ENCODE measurements at places on chromosomes 5 and 9.

DNA sequence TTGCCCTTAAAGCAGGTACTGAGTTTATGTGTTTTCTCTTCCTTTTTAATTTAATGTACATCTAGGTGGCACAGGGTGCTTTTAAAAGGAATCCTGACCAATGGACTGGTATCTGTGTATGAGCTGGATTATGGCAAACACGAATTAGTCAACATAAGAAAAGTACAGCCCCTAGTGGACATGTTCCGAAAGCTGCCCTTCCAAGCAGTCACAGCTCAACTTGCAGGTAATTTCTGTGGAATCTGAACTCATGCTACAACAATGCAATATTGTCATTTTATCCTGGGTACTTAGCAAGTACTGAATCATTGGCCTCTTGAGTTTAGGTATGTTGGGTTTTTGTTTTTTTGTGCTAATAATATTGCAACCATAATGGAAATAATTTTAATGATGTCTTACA lies 14.4 kb upstream of the TMOD1 start:
- no peak for DNase-seq

DNA sequence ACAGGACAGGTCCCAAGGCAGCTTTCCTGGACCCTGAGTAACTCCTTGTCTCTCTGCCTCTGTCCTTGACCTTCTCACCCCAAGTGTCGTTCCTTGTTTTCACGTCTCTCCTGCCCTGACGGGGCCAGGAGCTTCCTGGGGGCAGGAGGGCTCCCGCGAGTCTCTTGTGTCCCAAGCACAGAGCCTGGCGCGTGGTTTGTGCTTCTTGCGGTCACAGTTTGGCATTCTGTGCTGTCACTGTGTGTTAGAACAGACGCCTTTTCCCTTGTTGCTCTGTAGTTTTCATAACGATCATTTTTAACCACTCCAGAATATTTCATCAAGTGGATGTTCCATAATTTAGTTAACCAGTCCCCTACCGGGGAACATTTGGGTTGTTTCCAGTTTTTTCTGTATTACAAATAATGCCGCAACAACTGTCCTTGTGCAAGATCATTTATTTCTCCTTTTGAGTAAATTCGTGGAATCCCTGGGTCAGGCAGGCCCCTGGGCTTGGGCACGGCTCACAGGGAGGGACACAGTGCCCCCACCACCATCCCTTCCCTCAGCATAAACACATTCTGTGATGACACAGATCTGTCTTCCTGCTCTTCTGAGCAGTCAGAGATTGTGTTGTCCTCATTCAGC lies 71.9 kb downstream of the TSPAN17 start:
- no peak for DNase-seq

- no peak for DNase-seq
Measured at GRCh38 chr5:138870611-138871010, 4.5 kb downstream of the LRRTM2 start.

DNA sequence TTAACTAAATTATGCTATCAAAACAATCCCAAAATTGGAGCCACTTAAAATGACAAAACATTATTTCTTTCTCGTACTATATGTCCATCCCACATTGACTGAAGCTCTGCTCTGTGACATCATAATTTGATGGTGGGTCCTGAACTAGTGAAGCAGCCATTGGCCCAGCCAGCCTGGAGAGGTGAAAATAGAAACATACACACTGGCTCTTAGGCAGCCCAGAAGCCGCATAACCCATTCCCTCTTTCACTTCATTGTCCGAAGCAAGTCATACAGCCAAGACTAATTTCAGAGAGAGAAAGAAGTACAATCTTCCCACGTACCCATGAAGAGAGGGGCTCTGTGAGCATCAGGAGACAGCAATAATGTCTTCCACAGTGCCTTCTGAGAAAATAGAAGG lies 342.5 kb downstream of the NFIB start:
- DNase-seq: no peak

GRCh38 chr9:93406371-93406770 lies 45.1 kb upstream of the FAM120A start:
- no peak for DNase-seq

- no peak for DNase-seq
Measured at GRCh38 chr5:62786099-62786498, 207.5 kb downstream of the LRRC70 start.

- no peak for DNase-seq
Measured at GRCh38 chr5:178899289-178899688, 3.6 kb downstream of the ZFP2 start.

DNA sequence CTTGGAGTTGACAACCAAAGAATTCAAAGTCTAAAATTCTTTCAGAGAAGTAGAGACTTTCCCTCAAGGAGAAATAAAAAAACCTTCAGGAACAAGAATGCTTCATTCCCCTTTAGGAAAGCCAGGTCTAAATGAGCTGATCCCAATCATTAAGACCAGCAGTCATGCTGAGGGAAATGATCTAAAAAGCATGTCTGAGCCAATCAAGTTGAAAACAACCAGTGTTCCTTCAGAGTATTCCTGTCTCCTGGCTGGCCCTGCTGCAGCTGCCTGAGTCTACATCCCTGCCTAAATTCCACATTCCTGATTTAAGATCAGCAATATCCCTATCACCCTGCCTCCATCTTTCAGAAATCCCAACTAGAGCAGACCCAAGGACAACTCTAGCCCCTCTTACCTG lies 244.5 kb downstream of the PLK2 start:
- DNase-seq: no peak

DNA sequence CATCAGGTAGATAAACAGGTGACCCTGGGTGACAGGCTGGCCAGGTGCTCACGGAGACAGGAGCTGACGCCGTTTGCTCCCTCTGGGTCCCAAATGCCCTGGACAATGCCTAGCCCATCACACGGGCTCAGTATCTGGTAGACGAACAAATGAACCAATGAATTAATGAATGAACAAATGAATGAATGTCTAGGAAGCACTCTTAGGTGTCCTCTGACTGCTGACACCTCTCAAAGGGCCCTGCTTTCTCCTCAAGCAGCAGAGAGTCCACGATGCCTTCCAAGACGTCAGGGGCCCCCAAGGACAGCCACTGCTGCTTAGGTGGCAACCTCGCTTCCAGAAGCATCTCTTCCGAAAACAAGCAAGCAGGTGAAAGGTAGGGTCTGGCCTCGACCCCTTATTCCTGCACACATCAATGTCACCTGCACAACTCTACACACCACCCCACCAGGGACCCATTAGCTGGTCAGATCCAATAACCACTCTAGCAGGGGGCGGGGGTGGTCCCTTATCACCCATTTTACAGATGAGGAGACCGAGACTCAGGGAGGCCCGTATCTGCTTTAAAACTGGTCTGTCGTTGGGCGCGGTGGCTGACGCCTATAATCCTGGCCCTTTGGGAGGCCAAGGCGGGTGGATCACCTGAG lies 45.2 kb downstream of the VAV2 start:
- no peak for DNase-seq

- DNase-seq: no peak
Measured at GRCh38 chr5:71932655-71933338, 174.5 kb upstream of the MAP1B start.

- no peak for DNase-seq
Measured at GRCh38 chr5:121315786-121316185, 535.9 kb upstream of the FTMT start.

- no peak for DNase-seq
Measured at GRCh38 chr5:88740604-88741185, 142.3 kb downstream of the MEF2C start.

DNA sequence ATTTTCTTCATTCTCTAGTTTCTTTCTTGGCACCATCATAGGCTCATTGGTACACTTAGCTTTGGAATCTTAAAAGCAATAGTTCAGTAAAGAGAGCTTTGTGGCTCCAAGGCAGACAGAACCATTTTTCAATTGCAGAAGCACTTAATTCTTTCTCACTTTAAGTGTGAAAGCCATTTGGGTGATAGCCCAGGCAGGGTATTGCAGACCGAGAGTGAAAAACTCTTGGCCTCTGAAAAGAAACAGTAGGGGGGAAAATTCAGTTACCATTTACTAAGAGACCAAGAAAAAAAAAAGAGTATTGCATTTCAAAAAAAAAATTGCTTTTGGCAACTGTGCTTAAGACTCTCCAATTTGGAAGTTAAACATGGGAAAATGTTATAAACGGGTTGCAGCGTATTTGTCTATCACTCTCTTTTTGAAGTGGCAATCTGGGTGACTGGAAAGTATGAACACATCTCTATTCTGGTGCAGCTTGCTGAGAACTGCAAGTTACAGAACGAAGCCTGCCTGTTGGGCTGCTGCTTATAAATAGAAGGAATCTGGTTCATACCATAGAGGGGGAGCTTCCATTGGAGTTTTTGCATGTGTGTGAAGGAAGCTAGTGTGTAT lies 170.5 kb downstream of the TLE4 start:
- DNase-seq: no peak

DNA sequence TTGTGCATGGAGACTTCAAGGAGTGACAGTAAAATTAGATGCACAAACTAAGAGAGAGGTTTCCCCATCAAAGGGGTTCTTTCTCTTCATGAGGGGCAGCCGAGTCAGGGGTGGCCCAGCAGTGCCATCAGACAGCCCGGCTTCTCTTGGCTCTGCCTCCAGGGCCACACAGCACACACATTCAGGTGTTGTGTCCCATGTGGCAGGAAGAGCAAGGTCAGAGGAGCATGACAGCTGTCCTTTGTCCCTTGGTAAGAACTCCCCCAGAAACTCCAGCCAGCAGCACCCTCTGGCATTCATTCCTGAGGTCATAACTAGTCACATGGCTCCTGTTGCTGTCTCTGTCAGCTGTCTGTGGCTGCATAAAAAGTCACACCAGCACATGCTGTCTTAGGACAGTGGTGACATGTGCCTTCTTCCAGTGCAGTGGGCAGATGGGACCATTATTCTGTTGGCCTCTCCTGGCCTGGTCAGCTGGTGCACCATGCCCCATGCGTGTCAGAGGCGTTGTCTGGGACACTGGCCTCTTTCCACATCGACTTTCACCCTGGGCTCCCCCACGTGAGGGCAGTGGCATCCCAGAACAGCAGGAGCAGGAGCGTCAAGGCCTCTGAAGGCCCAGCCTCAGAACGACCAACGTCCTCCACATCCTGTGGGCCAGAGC lies 78.4 kb upstream of the OTULINL start:
- DNase-seq: no peak

GRCh38 chr9:110669433-110669832 lies 842 bp downstream of the MUSK start:
- DNase-seq: no peak

DNA sequence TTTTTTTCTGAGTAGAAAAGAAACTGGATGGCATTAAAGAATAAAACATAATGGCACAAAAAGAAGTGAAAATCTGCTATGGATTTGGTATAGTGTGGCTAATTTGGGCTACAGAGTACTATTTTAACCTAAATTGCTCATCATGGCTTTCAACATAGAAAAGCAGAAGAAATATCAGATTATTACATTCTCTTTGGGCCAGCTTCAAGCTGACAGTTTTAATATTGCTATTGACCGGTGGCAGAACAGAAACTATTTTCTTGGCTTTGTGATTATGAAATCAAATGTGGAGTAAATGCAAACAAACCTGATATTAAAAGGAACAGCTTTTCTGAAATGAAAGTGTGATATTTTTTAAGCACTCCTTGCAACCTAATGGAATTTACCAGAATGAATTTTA lies 301.5 kb downstream of the EPB41L4A start:
- no peak for DNase-seq

GRCh38 chr5:115313052-115313451 lies 16.6 kb upstream of the CCDC112 start:
- no peak for DNase-seq

- no peak for DNase-seq
Measured at GRCh38 chr5:75199946-75200345, 36.7 kb downstream of the ANKRD31 start.

- no peak for DNase-seq
Measured at GRCh38 chr5:4780633-4781032, 359.5 kb upstream of the ADAMTS16 start.

DNA sequence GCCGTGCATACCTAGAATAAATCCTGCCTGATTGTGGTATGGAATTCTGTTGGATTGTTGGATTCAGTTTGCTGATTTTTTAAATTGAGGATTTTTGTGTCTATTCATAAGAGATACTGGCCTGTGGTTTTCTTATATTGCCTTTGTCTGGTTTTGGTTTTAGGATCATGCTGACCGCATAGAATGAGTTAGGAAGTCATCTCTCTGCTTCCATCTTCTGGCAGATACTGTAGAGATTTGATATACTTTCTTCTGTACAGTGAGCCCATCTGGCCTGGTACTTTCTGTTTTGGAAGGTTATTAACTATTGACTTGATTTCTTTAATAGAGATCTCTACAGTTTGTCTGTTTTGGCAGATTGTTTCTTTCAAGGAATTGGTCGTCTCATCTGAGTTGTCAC lies 14.7 kb downstream of the CEP72 start:
- no peak for DNase-seq

DNA sequence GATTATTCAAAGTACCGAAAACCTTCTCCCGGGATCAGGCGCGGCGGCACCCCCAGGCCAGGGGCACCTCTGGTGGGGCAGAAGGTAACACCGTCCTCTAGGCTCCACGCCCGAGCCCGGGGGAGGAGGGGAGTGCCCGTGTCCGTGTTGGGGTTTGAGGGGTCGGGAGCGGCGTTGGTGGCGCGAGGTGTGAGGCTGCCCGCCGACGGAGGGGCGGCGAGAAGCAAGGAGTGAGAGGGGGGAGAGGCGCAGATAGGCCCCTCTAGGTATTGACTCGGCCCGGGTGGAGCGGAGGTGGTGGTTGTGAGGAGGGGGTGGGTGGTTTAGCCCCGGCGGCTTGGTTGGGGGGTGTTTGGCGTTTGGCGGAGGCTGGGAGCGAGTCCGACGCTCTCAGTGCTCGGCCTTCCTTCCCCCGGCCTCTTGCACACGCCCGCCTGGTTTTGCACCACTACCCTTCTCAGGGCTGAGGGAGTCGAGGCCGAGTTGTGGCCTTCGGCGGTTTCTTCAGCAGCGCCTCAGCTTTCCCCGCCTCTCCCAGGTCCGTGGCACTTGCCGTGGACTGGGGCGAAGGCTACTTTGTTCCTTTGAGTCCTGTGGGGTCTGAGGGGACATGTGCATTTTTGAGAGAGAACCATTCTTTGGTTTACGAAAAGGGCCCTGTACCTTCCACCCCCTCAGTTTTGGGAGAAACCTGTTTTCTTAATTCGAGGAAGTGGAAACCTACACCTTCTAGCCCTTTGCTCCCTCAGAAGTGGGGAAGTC lies 450 bp downstream of the GPBP1 start:
- peak; percentile 28 for DNase-seq

GRCh38 chr5:43772764-43773477 lies 169.9 kb downstream of the NNT start:
- no peak for DNase-seq

- no peak for DNase-seq
Measured at GRCh38 chr9:133976191-133976861, 15.8 kb downstream of the VAV2 start.

- DNase-seq: no peak
Measured at GRCh38 chr5:53087621-53088121, 21.9 kb downstream of the MOCS2 start.

Data from stimulated activated CD4-positive, alpha-beta T cell treated with anti-CD3 and anti-CD28 coated beads, Interleukin-12 subunit alpha, Interleukin-12 subunit beta, amount 100 ng/mL, for 48 hours (primary cell).